Pulmonary artery endothelial cell (primary cell): ENCODE measurements at places on chromosomes 13 and 19.

- DNase-seq: peak; percentile 53
These were observed 28.0 kb downstream of the UPF1 start for GRCh38 chr19:18859676-18860301.

DNA sequence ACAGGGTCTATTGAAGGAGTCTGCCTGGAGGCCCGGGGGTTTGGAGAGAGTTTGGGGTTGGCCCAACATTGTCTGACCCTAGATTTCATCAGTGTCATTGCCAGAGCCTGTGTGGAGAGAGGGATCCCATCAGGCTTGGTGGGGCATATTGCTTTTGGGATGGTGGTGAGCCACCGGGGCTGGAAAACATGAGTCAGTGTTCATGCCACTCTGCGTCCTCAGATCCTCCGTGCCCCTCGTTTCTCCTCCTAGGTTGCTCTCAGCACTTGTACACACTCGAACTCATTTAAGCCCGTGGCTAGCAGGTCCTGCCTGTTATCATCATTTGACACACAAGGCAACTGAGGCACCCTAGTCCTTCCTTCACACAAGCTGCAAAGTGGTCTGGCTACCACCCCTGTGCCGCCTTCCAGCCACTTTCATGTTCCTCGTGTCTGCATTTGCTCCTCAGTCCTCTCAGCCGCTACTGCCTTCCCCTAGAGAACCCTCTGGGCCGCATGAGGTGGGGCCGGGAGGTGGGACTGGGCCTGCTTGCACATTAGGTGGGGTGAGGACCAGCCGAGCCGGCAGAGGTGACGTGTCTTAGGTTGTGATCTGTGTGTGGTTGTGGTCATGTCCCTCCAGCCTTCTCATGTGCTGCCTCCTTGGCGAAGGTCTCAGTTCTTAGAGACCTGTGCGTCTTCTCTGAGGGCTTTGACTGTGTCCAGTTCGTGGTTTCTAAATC, 3.6 kb downstream of the NACC1 start:
- DNase-seq: no peak

GRCh38 chr13:114128624-114129522, 3.5 kb downstream of the RASA3 start:
- DNase-seq: peak; percentile 92

DNA sequence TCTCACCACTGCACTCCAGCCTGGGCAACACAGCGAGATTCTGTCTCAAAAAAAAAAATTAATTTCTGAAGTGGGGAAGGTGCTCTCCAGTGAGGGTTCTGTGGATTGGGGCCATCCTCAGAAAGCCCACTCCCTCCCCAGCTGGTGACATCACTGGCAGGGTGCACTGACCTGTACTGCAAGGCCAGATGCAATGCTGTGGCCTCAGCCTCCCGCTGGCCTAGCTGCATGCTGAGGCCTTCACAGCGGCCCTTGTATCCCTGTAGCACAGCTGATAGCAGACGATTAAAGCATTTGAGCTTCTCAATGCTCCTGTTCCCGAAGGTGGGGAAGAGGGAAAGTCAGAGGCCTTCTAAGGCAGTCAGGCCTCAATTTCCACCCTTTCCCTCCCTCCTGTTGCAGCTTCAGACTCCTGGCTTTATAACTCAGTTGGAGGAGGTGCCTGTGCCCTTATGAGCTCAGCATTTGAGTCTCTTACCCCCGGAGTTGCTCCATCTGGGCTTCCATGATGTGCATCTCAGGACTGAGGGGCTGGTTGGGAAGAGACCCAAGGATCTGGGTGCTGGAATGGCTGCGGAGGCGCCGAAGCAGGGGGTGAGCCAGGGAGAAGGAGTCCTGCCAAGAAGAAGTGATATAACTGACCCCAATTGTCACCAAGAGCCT, 5.3 kb downstream of the USHBP1 start:
- DNase-seq: no peak

- no peak for DNase-seq
These were observed 10.0 kb upstream of the CEACAM21 start for GRCh38 chr19:41566001-41566400.

- no peak for DNase-seq
These were observed 35.4 kb downstream of the PCCA start for GRCh38 chr13:100124265-100124664.

GRCh38 chr13:26880735-26881134, 120.1 kb upstream of the GPR12 start:
- no peak for DNase-seq

GRCh38 chr19:49145573-49146407, 9.4 kb downstream of the HRC start:
- DNase-seq: no peak

- no peak for DNase-seq
These were observed 104.9 kb downstream of the TEX29 start for GRCh38 chr13:111425326-111425725.

DNA sequence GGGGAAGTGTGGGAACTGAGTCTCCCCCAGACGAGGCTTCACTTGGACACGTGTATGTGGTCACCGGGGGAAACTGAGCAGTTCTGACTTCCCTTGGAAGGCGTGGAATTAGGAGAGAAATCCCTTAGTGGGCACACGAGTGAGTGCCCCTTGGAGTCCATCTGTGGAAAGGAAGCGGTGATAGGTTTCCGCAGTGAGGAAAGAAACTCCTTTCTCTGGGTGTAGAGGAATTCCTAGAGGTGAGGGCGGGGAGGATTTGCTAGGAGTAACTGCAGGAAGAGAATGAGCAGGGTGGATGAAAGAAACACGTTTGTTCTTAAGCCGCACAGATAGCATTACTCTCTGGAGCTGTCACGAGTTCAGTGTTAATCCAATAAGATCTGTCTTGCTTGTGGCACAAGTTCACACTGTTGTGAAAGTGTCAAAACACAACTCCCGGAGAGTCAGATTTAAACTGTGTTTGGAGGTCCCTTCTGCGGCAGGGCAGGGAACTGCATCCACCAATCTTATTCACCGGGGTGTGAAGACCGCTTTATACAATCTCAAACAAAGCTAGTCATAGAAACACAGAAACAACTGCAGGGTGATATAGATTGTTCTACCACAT, 1.2 kb downstream of the KL start:
- DNase-seq: no peak

DNA sequence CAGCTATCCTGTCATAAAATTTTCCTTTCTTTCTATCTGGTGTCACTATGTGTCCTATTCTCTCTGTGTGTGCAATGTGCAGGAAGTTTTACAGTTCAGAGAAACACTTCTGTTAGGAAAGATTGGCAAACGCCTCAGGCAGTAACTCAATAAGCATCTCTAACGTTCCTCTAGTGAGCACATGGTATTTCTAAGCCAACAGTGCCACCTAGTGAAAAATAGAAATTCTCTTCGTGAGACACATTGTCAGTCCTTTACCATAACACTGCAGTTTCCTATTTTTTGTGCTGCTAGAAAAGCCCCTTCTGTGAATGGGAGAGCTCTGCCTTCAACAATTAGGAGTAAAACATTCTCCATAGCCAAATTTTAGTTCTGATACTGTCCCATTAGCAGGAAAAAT, 50.7 kb downstream of the ZNF723 start:
- DNase-seq: no peak

GRCh38 chr13:94505730-94506129, 26.2 kb upstream of the DCT start:
- DNase-seq: no peak

DNA sequence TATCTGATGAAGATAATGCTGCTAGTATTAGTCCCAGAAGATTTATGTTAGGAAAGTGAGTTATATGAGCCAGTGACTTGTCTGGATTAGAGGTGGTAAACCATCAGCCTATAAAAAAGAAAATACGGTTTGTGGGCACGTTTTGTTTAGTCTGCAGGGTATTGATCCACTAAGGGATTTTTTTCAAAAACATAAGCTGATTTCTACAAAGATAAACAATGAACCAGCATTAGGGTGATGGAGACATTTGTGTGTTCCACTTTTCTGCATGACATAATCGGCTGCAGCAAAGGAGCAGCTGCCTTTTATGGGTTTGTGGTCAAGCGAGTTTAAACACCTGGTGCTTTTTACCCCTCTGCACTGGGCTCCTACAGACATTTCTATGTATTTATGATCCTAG, 836.4 kb upstream of the GPC6 start:
- DNase-seq: no peak

- DNase-seq: no peak
These were observed 198.0 kb downstream of the UQCRFS1 start for GRCh38 chr19:29014857-29015436.

- no peak for DNase-seq
These were observed 89.2 kb downstream of the DHRS12 start for GRCh38 chr13:51714663-51715168.

DNA sequence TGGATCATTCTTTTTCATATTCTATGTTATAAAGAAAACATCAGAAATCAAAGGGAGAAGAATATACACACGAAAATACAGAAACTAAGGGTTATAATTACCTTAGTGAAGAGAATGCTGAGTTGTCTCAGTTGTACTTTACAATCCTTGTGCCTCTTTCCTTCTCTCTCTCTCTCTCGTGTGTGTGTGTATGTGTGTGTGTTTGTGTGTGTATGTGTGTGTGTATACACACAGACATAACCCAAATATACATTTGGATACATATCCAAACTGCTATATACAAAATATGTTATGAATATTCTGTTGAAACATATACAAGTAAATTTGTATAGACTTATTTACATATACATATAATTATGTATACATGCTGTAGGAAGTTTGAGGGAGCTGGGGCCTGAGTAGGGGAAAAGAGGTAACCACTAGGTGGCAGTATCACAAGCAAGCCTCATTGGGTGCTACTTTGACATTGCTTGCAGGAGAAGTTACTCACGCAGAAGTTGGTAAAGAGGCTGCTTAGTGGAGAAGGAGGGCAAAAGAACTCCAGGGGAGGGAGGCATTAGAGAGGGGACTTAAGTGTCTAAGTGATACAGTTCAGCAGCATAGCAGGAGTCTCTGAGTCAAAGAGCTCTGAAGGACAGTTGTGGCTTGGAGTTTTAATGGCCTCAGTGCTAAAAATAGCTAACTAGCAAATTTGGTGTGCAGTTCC, 465.1 kb upstream of the PCDH20 start:
- no peak for DNase-seq

DNA sequence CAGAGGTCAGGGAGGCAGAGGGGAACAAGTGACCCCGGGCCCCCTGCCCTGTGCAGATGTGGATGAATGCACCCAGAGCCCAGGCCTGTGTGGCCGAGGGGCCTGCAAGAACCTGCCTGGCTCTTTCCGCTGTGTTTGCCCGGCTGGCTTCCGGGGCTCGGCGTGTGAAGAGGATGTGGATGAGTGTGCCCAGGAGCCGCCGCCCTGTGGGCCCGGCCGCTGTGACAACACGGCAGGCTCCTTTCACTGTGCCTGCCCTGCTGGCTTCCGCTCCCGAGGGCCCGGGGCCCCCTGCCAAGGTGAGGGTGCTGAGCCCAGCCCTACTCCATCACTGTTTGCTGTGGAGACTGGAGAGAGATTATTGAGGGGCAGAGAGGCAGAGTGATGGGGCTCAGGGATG, 9.9 kb downstream of the LTBP4 start:
- no peak for DNase-seq

- DNase-seq: no peak
These were observed 85.9 kb upstream of the SOX1 start for GRCh38 chr13:111981006-111981405.

DNA sequence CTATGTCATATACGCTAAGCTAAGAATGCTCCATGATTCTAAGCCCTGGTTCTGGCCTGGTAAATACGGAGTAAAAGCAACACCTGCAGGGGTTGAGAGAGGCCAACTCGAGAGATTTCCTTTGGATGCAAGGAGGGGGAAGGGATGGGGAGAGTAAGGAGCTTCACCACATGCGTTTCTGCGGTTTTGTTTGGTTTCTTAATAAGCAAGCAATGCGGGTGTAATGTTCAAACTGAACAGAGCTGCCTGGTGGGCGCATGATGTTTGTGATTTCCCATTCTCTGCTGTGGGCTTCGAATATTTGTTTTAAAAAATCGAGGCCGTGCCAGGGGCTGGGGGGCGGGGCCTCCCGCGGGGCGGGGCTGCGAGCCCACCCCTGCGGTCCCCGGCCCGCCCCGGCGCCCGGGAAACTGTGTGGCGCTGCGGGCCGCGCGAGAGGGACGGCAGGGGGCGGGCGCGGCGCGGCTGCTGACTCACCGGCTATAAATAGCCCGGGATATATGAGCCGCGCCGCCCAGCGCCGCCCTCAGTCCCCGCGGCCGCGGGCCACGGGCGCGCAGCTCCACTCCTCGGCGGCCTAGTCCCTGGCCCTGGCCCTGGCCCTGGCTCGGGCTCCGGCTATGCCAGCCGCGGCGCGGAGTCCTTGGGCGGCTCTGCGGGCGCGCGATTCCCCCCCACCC, 5.1 kb downstream of the BBC3 start:
- no peak for DNase-seq

DNA sequence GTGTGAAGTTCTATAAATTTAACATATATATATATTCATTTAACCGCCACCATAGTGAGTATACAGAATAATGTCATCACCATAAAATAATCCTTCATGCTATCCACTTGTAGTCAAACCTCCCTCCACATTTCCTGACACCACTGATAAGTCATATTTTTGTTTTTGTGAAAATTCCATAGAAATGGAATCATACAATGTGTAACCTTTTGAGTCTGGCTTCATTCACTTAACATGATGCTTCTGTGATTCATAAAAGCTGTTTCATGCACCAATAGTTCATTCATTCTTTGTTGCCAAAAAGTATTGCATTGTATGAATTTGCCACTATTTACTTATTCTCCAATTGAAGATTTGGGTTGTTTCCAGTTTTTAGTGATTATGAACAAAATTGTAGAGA, 497.5 kb upstream of the PCDH20 start:
- DNase-seq: no peak

- peak; percentile 32 for DNase-seq
These were observed 1.1 kb downstream of the GYS1 start for GRCh38 chr19:48991873-48992580.

DNA sequence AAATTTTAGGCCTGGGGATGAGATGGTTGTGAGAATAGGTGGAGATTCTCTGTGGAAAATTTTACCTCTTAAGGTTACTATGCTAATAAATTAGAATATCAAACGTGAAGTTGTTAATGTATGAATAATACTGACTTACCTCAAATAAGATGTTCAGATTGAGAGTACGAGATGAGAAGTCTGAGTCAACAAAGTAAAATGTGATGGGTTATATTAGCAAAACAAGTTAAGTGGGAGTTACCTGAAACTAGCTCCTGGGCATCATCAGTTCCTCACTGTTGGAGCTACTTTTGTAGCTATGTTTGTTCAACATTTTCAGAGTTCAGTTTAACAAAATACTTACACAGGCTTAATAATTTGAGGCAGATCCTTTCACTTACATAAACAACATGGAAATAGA, 108.6 kb downstream of the PIBF1 start:
- no peak for DNase-seq
